ENCODE measurements at places on chromosomes 1 and 21.

DNA sequence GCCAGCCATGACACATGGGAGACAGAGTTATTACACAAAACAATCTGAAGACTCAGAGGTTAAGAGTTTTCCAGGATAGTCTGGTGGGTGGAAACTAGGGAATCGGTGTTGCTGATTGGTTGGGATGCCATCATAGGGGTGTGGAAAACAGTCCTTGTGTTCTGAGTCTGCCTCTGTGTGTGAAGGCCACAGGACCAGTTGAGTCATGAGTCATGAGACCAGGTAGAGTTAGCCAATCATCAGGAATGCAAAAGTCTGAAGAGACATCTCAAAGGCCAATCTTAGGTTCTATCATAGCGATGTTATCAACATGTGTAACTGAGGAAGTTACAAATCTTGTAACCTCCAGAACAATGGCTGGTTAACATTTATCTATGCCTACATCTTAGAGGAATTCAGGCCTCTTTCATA, 49.7 kb upstream of the NEK7 start:
- no peak for DNase-seq

DNA sequence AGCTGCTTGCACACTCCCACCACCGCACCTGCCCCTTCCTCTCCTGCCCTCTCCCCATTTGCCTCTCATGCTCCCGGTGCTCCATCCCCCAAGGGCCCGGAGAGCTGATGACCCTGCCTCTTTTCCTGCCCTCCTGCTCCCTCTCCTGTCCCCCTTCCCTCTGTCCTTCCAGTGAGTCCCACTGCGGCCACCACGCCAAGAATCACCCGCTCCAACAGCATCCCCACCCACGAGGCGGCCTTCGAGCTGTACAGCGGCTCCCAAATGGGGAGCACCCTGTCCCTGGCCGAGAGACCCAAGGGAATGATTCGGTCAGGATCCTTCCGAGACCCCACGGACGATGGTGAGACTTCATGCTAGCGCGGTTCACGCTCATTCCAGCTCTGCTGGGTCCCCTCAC, 40.7 kb upstream of the IPO9 start:
- no peak for DNase-seq

DNA sequence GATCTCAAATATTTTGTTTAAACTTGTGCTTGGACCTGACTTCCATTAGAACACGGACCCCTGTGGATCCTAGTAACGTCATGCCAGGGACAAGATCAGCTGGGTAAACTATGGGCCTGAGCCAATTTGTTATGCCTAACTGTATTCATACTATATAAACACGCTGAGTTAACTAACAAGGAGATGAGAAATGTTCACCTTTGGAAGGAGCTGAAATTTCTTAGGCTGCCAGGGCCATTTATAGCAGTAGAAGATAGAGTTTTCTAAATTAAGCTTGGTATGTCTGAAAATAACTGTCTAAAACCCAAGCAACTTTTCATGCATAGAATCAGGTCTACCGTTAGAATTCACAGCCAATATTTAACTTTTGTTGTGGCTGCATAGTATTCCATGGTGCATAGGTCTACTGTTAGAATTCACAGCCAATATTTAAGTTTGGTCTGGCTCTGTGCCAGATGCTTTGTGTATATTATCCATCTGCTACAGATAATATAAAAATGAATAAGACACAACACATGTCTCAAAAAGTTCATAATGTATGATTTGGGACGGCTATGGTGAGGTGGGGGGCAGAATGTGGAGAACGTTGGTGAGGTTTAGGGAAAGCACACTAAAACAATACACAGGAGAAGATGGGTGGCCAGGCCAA, 61.5 kb downstream of the NMNAT2 start:
- no peak for DNase-seq

DNA sequence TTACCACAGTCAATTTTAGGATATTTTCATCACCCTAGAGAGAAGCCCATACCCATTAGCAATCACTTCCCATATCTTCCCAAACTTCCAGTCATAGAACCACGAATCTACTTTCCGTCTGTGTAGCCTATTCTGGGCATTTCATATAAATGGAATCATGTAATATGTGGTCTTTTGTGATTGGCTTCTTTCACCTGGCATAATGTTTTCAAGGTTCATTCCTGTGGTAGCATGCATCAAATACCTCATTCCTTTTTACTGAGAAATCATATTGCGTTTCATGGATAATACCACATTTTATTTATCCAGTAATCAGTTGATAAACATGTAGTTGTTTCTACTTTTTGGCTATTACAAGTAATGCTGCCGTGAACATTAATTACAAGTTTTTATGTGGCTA, 21.5 kb downstream of the DESI2 start:
- DNase-seq: no peak

Measured in NCI-H2081 treated with DMSO at 0.1 percent for 48 hours (cell line).